ENCODE measurements at places on chromosomes 6 and 20.
A peak's percentile ranks its signal among the peaks of the same experiment; 100 is the strongest.

DNA sequence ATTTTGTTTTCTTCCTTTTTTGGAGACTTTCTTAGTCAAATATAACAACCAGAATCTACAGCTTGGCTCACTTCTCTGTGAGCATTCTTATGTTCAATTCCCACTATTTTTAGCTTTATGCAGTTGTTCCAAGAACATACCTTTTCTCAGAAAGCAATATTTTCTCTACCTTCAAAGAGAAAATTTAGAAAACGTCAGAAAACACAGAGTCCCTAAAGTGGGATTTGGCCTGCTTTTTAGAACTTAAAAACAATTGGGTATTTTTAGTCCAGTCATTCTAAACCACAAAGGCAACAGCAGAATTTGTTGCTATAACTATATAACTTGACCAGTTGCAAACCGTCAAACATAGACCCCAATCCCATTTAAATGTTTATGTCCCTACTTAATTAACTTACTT, 133.1 kb downstream of the MOXD1 start:
- no peak overlapping the region for H3K4me3 ChIP-seq
- H3K27me3 ChIP-seq, result peaks cover 4% of the 10 kb centered on the region
- no peaks in the 10 kb centered on the region for H3K4me1 ChIP-seq
- H3K27ac ChIP-seq, result no peak overlapping the region
- no peaks in the 10 kb centered on the region for H3K36me3 ChIP-seq

- peaks cover 60% of the 10 kb centered on the region for H3K4me1 ChIP-seq
- no peaks in the 10 kb centered on the region for H3K27me3 ChIP-seq
- DNase-seq, result no peak
Observed at GRCh38 chr6:118812970-118813369, 81.0 kb upstream of the ASF1A start.

DNA sequence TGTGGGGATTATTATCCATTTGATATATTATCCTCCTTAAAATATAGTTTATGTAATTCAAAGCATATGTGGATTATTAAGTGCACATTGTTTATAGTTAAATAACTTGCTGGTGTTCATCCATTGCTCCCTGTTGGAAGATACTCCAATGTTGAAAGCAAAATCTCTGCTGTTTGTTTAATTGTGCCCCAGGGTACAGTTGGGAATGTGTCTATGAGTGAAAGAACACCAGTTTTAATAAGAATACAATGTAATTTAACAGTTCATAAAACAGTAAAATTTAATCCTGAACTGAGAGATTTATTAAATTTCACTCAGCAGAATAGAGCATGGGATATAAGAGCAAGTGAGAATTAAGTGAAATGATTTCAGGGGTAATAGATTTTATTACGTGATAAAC, 364.9 kb downstream of the GRIK2 start:
- H3K4me3 ChIP-seq, result no peak overlapping the region
- no peak for DNase-seq
- H3K4me1 ChIP-seq, result no peaks in the 10 kb centered on the region
- no peak overlapping the region for H3K27ac ChIP-seq
- H3K27me3 ChIP-seq, result no peaks in the 10 kb centered on the region
- no peaks in the 10 kb centered on the region for H3K36me3 ChIP-seq

DNA sequence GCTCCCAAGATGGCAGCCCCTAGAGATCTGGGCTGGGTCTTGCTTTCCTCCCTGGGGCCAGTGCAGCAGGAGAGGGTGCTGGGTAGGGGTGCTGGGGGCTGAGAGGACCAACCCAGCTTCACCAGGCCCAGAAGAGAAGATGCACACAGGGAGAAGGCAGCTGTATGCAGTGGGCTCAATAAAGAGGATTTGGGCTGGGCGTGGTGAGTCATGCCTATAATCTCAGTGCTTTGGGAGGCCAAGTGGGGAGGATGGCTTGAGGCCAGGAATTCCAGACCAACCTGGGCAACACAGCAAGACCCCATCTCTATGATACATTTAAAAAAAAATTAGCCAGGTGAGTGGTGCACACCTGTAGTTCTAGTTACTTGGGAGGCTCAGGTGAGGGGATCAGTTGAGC, 25.7 kb upstream of the EMILIN3 start:
- H3K4me1 ChIP-seq, result no peaks in the 10 kb centered on the region
- H3K36me3 ChIP-seq, result no peaks in the 10 kb centered on the region
- peaks cover 3% of the 10 kb centered on the region for H3K27me3 ChIP-seq
- H3K4me3 ChIP-seq, result no peak overlapping the region
- DNase-seq, result no peak

DNA sequence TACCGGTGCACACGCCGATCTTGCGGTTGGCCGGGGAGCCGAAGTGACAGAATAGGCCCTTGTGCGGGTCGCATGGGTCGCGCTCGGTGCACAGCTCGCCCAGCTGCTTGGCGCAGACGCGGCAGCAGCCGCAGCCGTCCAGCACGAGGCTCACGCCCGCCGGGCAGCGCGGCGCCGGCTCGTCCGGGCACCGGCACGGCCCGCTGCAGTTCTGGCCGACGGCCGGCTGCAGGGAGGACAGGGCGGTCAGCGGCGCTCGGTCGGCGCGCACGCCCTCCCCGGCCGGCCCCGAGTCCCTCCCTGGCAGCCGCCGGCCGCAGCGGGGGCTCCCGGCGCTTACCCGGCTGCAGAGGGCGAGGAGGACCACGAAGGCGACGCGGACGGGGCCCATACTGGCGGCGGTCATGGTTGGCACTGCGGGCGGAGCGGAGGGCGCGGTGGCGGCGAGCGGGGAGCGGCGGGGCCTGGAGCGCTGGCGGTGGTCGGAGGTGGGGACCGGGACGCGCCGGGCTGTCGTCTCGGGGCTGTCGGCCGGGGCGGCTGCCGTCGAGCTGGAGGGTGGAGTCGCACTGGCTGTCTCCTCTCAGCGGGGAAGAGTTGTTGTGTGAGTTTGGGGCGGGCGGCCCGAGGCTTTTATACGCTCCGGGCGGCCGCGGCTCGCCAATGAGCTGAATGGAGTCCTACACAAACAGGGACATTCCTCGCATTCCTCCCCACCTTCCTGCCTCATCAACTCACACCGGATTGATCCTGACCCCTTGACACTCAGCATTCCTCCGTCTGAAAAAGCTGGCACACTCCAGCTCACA, at the start of gene CCN2:
TSS of gene CCN2 (minus strand) at position 606 of the 809 bp plus-strand sequence. CDS start at position 406, 200 bp downstream.
- H3K27me3 ChIP-seq, result peaks cover 83% of the 10 kb centered on the region
- peak within 1 kb of the TSS; percentile 80 for H3K4me3 ChIP-seq
- H3K27ac ChIP-seq, result no peak within 1 kb of the TSS
- H3K4me1 ChIP-seq, result peaks cover 6% of the 10 kb centered on the region
- no peak for DNase-seq
- no peaks in the 10 kb centered on the region for H3K36me3 ChIP-seq

DNA sequence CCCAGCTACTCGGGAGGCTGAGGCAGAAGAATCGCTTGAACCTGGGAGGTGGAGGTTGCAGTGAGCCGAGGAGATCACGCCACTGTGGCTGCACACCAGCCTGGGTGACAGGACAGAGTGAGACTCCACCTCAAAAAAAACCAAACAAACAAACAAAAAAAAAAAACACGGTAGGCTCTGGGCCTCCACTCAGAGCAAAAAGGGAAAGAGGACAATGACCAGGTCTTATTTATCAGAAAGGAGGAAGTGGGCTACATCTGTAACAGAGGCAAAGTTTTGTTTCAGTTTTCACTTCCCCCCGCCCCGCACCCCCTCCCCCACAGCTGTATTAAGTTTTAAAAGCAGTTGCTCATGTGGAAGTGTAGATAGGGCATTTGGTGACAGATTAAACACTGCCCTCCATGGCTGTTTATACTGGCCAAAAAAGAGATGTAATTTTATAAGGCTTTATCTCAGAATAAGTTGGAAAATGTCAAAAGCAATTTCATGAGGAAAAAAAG, 114.6 kb downstream of the RCAN2 start:
- H3K27ac ChIP-seq, result no peak overlapping the region
- no peak for DNase-seq
- no peaks in the 10 kb centered on the region for H3K36me3 ChIP-seq
- H3K4me3 ChIP-seq, result no peak overlapping the region
- peaks cover 22% of the 10 kb centered on the region for H3K27me3 ChIP-seq

- H3K36me3 ChIP-seq, result no peaks in the 10 kb centered on the region
- no peak overlapping the region for H3K27ac ChIP-seq
- H3K4me3 ChIP-seq, result no peak overlapping the region
- H3K27me3 ChIP-seq, result peaks cover 22% of the 10 kb centered on the region
- no peaks in the 10 kb centered on the region for H3K4me1 ChIP-seq
- DNase-seq, result no peak
Observed at GRCh38 chr20:90651-91050, 3.2 kb downstream of the DEFB125 start.

GRCh38 chr6:156154896-156155295, 622.3 kb upstream of the ARID1B start:
- no peaks in the 10 kb centered on the region for H3K36me3 ChIP-seq
- no peak overlapping the region for H3K27ac ChIP-seq
- peaks cover 9% of the 10 kb centered on the region for H3K4me1 ChIP-seq
- peak; percentile 12 for DNase-seq
- H3K4me3 ChIP-seq, result no peak overlapping the region

DNA sequence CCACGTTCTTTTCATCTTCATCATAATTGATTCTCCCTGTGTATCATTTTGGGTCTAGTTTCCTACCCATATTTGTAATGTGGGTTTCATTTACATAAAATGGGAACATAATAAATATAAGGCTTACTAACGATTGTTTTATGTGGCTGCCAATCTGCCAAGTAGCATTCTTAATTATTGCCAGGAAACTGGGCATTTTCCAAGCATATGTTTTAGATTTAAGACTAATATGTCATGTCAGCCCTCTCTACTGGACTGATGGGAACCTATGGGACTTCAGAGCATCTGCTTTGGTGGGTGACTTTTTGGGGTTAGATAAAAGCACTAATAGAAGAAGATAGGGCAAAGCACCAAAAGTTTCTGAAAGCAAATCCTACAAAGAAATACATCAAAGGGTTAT, 157.5 kb downstream of the TBX18 start:
- no peaks in the 10 kb centered on the region for H3K36me3 ChIP-seq
- no peaks in the 10 kb centered on the region for H3K27me3 ChIP-seq

DNA sequence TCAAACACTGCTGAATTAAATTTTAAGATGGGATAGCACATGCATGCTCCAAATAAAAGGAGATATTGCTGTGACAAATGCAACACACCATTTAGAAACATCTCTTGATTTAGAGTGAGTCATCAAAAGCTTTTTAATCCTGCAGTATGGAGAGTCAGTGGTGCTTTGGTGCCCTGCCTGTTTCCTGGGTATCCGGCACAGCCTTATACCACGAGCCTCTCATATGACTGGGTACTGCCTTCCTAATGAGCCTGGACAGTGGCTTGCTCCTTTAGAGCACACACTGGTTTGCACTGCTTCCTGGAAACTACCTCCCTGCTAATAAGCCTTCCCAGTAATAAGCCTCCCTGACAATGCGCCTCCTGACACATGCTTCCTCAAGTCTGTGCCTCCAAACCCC, 65.3 kb upstream of the KCNK16 start:
- H3K36me3 ChIP-seq, result no peaks in the 10 kb centered on the region
- H3K27ac ChIP-seq, result no peak overlapping the region
- peaks cover 2% of the 10 kb centered on the region for H3K27me3 ChIP-seq

DNA sequence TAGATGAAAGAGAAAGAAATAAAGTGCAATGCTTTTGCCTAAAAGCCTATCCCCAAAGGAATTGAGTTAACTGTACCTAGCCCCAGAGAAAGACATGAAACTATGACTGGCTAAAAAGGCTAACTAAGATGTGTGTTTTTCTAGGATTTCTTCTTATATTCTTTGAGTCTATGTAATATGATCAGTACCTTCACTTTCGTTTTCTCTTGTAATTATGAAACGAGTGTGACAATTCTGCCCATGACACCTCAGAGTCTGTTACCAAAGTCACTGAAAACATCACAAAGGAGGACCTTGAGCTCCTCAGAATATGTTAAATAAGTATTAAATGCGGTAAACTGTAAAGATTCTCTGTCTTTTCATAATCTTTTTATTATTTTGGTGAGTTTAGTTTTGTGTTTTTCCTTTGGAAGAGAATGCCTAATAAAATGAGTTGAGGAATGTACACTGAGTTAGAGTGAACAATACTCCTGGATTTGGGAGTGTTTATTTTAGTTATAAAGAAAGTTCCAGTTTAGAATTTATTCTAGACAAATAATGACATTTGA, 141.3 kb downstream of the FUT9 start:
- no peaks in the 10 kb centered on the region for H3K36me3 ChIP-seq
- H3K4me1 ChIP-seq, result peaks cover 8% of the 10 kb centered on the region

DNA sequence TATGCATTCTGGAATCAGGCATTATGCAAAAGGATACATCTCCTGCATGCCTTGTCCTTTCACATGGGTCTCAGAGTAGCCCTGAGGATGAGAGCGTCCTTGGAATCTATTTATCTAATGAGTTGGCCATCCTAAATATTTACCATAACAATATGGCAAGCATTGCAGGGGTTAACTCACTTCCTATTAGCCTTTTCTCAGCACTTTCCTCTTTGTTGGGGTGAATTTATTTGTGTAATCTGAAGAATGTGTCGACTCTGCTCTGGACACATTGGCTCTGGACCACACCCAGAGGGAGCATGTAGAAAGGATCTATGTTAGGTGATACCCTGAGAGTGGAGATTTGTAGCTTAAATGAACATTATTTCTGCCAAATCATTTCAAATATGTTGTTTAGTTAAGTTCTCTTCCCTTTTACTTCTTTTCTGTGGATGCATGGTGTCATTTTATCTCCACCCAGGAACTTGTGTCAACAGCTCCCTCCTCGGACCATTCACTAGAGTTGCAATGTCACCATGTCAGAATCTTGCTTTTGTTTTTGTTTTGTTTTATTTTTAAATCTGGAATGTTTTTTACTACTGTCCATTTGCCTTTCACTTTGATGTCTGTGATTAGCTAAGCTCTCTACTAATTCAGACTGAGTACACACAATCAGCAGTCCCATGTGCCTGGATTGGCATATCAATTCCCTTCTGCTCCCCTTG, 757.0 kb upstream of the MMS22L start:
- no peak for DNase-seq
- no peaks in the 10 kb centered on the region for H3K27me3 ChIP-seq
- no peak overlapping the region for H3K27ac ChIP-seq
- no peaks in the 10 kb centered on the region for H3K4me1 ChIP-seq
- no peak overlapping the region for H3K4me3 ChIP-seq
- H3K36me3 ChIP-seq, result no peaks in the 10 kb centered on the region

GRCh38 chr6:159989492-159990480, 20.9 kb downstream of the IGF2R start:
- H3K4me1 ChIP-seq, result peaks cover 49% of the 10 kb centered on the region
- H3K27ac ChIP-seq, result no peak overlapping the region
- H3K36me3 ChIP-seq, result peaks cover 31% of the 10 kb centered on the region

GRCh38 chr6:5051394-5051793, 33.7 kb upstream of the PPP1R3G start:
- H3K27ac ChIP-seq, result no peak overlapping the region
- H3K27me3 ChIP-seq, result peaks cover 7% of the 10 kb centered on the region
- peaks cover 3% of the 10 kb centered on the region for H3K4me1 ChIP-seq
- DNase-seq, result no peak

- no peak for DNase-seq
- H3K36me3 ChIP-seq, result no peaks in the 10 kb centered on the region
- no peaks in the 10 kb centered on the region for H3K27me3 ChIP-seq
- no peaks in the 10 kb centered on the region for H3K4me1 ChIP-seq
Observed at GRCh38 chr20:2163757-2164156, 62.1 kb downstream of the STK35 start.

GRCh38 chr6:117440706-117441525, 15.2 kb upstream of the ROS1 start:
- no peak overlapping the region for H3K27ac ChIP-seq
- H3K4me3 ChIP-seq, result no peak overlapping the region
- peaks cover 27% of the 10 kb centered on the region for H3K27me3 ChIP-seq
- H3K4me1 ChIP-seq, result no peaks in the 10 kb centered on the region
- no peaks in the 10 kb centered on the region for H3K36me3 ChIP-seq
